Activated T-helper 1 cell treated with anti-CD3 and anti-CD28 coated beads, Interleukin-12 subunit alpha, Interleukin-12 subunit beta, Interleukin-2, Interleukin-4 antibody, amounts not matched to agents 30 ng/mL and 10 ng/mL and 1 ng/mL, durations not matched to agents 14 hours and 24 hours and 36 hours (primary cell): ENCODE measurements at places on chromosomes 1 and 21. TPM values are rescaled to one million over a fixed set of nuclear protein-coding genes. Genes with fewer than 3 reads are reported as not detected.

CTSE gene
- total RNA-seq, result not detected in 2 replicates

CD5L gene
- not detected in 2 replicates for total RNA-seq

IQCC gene
- total RNA-seq, result 5.7 and 6.0 TPM in 2 replicates

DPH2 gene
- total RNA-seq, result 73.8 and 74.8 TPM in 2 replicates

SCNM1 gene
- 111 and 117 TPM in 2 replicates for total RNA-seq

- no peak for DNase-seq
- H3K4me3 ChIP-seq, result no peak overlapping the region
- no peaks in the 10 kb centered on the region for H3K27me3 ChIP-seq
- no peak overlapping the region for H3K27ac ChIP-seq
These were observed 157.6 kb downstream of the CACNA1E start for GRCh38 chr1:181640956-181641355.

DNA sequence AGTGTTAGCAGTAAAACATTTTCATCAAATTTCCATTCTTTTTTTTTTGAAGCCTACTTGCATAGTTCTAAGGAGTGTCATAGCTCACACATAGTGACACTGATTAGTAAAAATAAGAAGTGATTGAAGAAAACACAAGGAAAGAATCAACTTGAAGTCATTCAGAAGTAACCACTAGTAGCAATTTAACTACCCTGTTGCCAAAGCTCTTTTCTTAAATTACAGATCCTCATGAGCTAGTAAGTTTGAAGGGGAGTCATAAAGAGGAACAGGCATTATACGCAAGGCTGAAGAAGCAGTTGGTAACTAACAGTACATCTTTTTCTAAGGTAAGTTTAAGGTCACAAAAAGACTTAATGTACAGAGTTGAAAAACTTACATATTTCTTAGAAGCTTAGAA lies 332.2 kb downstream of the CHRM3 start:
- H3K4me3 ChIP-seq, result peak overlapping the region; percentile 90
- DNase-seq, result no peak
- no peaks in the 10 kb centered on the region for H3K27me3 ChIP-seq
- H3K36me3 ChIP-seq, result peaks cover 9% of the 10 kb centered on the region

- no peak overlapping the region for H3K27ac ChIP-seq
- DNase-seq, result no peak
- no peaks in the 10 kb centered on the region for H3K36me3 ChIP-seq
- no peak overlapping the region for H3K4me3 ChIP-seq
These were observed 6.4 kb upstream of the SERBP1 start for GRCh38 chr1:67436511-67437055.

DNA sequence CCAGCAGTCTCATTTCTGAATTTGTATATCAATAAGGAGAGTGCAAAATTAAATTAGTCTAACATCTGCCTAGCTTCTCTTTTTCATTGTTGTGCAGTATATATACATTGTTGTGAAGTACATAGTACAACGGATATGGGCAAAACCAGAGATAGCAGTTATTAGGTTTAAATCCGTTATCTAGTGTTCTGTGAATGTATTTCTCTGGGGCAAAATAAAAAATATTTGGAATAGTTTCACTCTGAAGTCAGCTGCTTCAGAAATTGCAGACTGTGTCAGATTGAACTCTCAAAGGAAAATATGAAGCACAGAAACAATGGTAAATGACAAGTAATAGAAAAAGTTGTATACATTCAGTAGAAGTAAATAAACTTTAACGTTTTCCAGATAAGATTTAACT lies 836.5 kb upstream of the CXADR start:
- H3K36me3 ChIP-seq, result no peaks in the 10 kb centered on the region
- no peaks in the 10 kb centered on the region for H3K4me1 ChIP-seq
- no peak overlapping the region for H3K27ac ChIP-seq
- DNase-seq, result no peak
- no peaks in the 10 kb centered on the region for H3K27me3 ChIP-seq

DNA sequence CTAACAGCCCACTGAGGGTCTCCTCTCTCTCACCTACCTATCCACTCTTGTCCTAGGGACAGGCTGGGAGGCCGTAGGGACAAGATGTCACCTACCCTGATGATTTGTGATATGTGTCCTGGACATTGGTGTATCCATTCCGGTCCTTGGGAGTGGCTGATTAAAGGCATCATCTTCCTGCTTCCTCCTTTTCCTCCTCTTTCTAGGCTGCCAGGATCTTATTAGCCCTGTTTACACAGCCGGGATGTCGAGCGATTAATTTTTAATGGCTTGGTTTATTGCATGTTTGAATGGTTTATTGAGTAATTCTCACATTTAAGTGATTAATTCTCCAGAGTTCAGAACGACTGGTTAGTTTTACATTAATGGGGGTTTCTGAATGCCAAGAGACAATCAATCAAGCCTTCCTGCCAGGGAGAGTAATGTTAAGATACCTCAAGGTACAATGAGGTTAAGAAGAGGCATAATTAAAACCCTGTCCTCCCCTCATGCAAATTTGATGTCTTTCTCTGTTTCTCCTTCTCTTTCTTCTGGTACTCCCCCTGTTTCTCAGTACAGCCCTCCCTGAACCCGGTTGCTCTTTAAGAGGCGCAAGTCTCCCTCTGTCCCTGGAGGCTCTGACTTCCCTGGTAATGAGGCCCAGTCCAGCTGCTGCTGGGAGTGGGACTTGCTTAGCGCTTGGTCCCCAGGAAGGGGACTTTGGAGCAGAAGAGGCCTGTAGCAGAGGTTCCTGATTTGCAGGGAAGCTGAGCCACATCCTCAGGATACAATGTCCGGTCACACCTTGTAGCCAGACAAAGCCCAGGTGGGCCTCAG lies 50.9 kb downstream of the ACTL8 start:
- no peak for DNase-seq
- H3K4me3 ChIP-seq, result no peak overlapping the region
- H3K27ac ChIP-seq, result no peak overlapping the region
- no peaks in the 10 kb centered on the region for H3K36me3 ChIP-seq

- no peak overlapping the region for H3K4me3 ChIP-seq
- no peak overlapping the region for H3K27ac ChIP-seq
- peaks cover 5% of the 10 kb centered on the region for H3K4me1 ChIP-seq
- no peaks in the 10 kb centered on the region for H3K36me3 ChIP-seq
- no peak for DNase-seq
- peaks cover 66% of the 10 kb centered on the region for H3K27me3 ChIP-seq
These were observed 4.7 kb downstream of the ARHGEF11 start for GRCh38 chr1:157040802-157041201.

- peak; percentile 53 for DNase-seq
- H3K36me3 ChIP-seq, result no peaks in the 10 kb centered on the region
- H3K4me1 ChIP-seq, result peaks cover 59% of the 10 kb centered on the region
- peak overlapping the region; percentile 84 for H3K4me3 ChIP-seq
These were observed 10.5 kb downstream of the ATP5IF1 start for GRCh38 chr1:28246427-28246832.

DNA sequence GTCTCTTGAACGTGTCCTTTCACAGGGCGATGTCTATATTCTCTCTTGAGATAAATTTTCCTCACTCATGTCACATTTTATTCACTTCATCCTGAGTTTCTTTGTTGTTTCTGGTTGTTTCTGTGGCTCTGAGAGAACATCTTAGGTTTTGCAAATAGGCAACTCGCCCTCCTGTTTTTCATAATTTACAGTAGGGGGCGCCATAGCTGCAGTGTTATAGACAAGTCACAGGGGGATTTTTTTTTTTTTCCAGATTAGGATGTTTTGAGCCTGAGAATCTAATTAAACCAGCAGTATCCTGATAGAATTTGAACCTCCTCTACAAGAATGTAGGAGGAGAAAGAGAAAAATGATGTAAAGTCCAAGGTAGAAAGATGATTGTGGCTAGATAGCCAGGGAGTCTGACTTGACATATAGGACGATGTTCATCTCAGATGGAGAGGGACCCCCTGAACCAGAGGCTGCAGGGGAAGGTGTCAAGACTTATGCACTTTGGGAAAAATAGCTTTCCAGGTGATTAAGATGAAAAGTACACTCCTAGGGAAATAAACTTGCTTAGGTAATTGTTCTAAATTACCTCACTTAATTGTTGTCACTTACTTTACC lies 76.3 kb downstream of the ZP4 start:
- no peak for DNase-seq
- H3K4me1 ChIP-seq, result no peaks in the 10 kb centered on the region
- no peak overlapping the region for H3K27ac ChIP-seq
- H3K27me3 ChIP-seq, result peaks cover 2% of the 10 kb centered on the region
- H3K4me3 ChIP-seq, result no peak overlapping the region
- H3K36me3 ChIP-seq, result no peaks in the 10 kb centered on the region

DNA sequence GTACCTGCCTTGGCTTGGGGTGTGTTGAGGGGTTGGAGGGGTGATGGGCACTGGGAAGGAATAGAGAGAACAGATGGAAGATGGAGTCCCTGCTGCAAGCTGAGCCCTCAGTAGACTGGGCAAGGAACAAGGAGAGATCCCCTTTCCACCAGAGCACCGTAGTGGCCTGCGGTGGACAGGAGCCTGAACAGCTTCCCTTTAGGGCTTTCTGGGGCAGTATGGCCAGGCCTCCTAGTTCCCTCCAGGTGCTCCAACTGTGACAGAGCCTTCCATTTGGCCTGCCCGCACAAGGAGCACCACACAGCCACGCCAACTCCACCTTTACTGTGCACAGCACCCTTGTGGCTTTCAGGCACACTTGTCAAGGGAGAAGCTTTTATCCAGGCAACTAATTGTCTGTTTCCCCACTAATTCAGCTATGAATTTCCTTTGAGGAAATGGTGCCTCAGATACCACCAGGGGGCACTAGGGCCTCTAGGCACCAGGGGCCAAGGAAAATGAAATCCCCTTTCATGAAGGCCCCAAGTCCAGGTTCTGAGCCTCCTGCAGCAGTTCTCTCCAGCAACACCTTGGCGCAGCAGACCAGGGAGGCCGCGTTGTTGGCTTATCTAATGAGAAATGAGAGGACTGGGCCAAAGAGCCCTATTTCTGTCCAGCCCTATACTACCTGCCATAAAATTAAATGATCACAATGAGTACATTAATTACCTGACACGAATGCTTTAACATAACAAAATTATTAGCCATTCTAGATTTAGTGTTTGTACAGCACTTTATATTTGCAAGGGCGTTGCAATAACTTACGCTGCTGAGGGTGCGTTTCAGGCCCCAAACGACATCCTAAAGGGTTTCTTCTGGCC lies 23.1 kb upstream of the ERI3 start:
- H3K27ac ChIP-seq, result no peak overlapping the region
- no peak for DNase-seq
- H3K36me3 ChIP-seq, result no peaks in the 10 kb centered on the region
- no peaks in the 10 kb centered on the region for H3K4me1 ChIP-seq

- DNase-seq, result no peak
- H3K4me1 ChIP-seq, result peaks cover 94% of the 10 kb centered on the region
- H3K27ac ChIP-seq, result no peak overlapping the region
- peaks cover 34% of the 10 kb centered on the region for H3K36me3 ChIP-seq
These were observed 7.7 kb downstream of the YBX1 start for GRCh38 chr1:42689912-42690311.

DNA sequence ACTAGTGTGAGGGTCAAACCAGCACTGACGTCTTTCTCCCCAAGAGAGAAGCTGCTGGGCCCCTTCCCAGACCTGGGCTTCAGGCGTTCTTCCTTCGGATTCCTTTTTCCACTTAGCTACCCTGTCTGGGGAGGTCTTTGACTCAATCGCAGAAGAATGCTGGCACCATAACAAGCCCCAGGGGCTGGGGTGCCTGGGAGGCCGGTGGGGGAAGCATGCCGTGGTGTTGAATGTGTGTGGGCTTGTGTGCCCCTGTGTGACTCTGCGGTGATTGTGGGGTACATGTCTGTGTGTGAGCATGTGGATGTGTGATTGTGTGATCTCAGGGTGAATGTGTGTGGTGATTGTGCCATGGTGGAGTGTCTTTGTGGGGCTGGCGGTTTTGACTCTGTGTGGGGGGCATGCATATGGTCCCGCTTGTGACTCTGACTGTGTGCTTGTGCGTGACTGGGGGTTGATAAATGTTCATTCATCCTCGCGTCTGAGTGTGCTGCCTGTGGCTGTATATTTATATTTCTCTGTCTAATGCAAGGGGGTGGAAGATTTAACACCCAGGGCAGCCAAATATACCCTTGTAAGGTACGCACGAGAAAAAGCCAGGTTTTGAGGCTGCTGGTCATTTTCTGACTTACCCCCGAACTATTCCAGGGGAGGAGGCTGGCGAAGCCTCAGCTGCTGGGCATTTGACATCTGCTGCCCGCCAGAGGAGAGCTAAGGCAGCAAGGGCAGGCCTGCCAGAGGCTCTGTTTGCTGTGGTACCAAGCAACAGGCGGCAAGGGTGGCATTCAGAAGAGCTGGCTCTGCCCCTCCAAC lies 1.1 kb upstream of the SYNC start:
- peaks cover 34% of the 10 kb centered on the region for H3K27me3 ChIP-seq
- peaks cover 4% of the 10 kb centered on the region for H3K4me1 ChIP-seq
- DNase-seq, result no peak
- H3K4me3 ChIP-seq, result peak overlapping the region; percentile 0
- H3K27ac ChIP-seq, result peak overlapping the region; percentile 18

DNA sequence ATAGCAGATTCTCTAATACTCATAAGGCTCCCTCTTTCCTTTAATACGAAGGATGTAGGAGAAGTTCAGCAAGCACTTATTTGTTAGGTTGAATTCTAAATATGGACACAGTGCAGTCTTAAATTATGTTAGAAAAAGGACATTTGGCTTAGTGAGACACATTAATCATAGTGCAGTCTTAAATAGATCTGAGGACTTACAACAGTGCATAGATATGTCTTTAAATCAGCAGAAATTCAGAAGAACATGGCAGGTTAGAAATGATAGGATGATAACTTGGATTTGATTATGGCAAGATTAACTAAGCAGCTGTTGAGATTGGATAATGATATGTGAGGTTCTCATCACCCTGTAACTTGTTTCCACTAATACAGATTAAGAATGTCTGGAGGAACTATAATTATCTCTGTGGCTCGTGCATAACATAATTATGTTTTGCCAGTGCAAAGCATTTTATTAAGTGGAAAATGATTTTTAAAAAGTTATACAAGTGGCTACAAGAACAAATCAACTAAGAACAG lies 485.9 kb downstream of the USP25 start:
- no peak overlapping the region for H3K4me3 ChIP-seq
- H3K4me1 ChIP-seq, result no peaks in the 10 kb centered on the region
- no peak for DNase-seq
- no peaks in the 10 kb centered on the region for H3K36me3 ChIP-seq
- H3K27ac ChIP-seq, result no peak overlapping the region

- H3K27ac ChIP-seq, result no peak overlapping the region
- H3K4me3 ChIP-seq, result no peak overlapping the region
- DNase-seq, result no peak
These were observed 56.1 kb downstream of the RIPK4 start for GRCh38 chr21:41710823-41711160.

GRCh38 chr1:94823116-94823515 lies 3.0 kb downstream of the SLC44A3 start:
- no peak overlapping the region for H3K27ac ChIP-seq
- no peaks in the 10 kb centered on the region for H3K4me1 ChIP-seq
- no peak overlapping the region for H3K4me3 ChIP-seq
- no peak for DNase-seq
- H3K36me3 ChIP-seq, result no peaks in the 10 kb centered on the region
